ENCODE measurements at places on chromosomes 7 and 10.

GRCh38 chr10:35661236-35661635 is 19.1 kb upstream of the FZD8 start:
- no peak for DNase-seq

GRCh38 chr10:71814922-71815411 is 36.1 kb downstream of the PSAP start:
- no peak for DNase-seq

- DNase-seq = peak; percentile 39
These were observed 10.4 kb downstream of the TACR2 start for GRCh38 chr10:69406302-69406811.

DNA sequence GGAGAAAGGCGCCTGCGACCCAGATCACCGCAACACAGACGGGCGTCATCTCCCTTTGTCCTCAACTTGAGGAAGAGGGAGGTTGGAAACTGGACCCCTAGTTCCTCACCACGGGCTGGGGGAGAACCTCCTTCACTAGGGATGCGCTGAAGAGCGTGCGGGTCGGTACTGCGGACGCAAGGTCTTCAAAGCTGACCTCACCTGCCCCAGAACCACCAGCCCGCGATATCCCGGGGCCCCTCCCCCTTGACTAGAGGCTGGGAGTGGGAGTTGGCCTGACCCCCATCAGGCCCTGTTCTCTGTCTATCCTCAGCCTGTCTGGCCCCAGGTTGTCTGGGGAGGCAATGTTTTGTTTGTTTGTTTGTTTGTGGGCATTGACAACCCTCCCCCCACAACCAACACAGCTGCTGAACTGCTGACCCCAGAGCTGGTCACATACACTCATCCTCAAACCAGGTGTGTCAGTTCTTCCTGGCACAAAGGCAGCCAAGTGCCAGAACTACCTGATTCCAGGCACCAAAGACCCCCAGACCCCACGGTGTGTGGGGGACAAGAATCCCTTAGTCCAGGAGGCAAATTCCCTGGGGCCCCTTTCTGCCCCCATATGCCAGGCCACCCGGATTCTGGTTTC is 2.9 kb downstream of the NPM3 start:
- DNase-seq = no peak

- no peak for DNase-seq
These were observed 27.8 kb downstream of the SMURF1 start for GRCh38 chr7:99116144-99116543.

DNA sequence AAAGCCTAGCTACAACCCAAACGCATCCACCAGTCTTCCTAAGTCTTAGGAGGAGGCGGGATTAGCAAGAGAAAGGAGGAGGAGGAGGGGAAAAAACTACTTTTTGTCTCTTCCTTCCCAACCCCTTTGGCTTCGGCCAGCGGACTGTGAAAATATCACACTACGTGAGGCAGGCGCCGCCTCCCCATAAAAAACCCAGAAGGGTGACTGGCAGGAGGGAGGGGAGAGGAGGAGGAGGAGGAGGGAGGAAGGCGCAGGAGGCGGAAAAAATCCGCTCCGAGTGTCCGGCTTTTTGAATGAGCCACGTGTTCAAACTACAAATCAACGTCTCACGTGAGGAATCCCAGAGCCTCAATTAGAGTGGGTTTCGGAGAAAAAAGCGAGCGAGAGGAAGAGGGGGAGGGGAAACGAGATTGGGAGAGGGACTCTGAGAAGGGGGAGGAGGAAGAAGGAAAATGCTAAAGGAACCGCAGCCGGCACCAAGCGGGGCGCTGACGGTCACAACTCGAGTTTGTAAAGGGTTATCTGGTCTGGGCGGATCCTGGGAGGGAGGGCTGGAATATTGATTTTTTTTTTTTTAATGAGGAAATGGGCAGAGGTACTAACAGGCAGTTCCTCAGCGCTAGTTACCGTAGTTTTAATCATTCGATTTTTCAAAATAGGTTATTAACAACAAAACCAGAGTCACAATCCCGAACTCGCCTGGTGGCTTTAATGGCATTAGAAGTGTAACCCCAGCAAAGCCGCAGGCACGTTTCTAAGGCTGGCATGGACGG is at the start of gene IGF2BP3:
Gene IGF2BP3, minus strand, starts transcription at position 162 of the 776 bp plus-strand sequence. CDS start 381 bp downstream, outside the sequence.
- DNase-seq = peak; percentile 61
